ENCODE measurements at places on chromosomes 5 and 9.

GRCh38 chr5:61669531-61669930 is 337.5 kb downstream of the ZSWIM6 start:
- H3K4me3 ChIP-seq, result no peak overlapping the region
- H3K27me3 ChIP-seq, result no peaks in the 10 kb centered on the region
- H3K27ac ChIP-seq, result no peak overlapping the region

DNA sequence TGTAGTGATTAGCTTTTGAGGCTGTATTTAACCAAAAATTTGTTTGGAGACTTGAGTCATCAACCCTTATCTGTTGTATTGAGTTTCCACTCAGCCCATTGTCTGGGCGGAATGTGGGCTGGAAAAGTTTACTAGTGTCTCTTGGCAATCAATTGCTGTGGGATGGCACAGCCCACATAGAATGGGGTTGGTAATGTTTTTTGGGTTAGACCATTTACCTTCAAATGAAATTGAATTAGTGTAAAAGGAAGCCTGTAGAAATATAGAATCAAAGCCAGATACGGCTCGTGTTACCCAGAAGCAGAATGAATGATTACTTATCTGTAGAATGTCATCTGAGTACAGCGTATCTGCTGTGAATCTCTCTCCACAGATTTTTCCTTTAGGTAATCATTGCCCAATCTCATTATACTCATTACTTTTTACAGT is 142.9 kb downstream of the AOPEP start:
- H3K27me3 ChIP-seq, result no peaks in the 10 kb centered on the region
- DNase-seq, result no peak
- H3K4me3 ChIP-seq, result no peak overlapping the region
- peaks cover 8% of the 10 kb centered on the region for H3K4me1 ChIP-seq

- no peak for DNase-seq
- no peaks in the 10 kb centered on the region for H3K36me3 ChIP-seq
- H3K27me3 ChIP-seq, result no peaks in the 10 kb centered on the region
- H3K27ac ChIP-seq, result no peak overlapping the region
- no peaks in the 10 kb centered on the region for H3K4me1 ChIP-seq
These were observed 296.4 kb downstream of the TLR4 start for GRCh38 chr9:118000581-118000980.

DNA sequence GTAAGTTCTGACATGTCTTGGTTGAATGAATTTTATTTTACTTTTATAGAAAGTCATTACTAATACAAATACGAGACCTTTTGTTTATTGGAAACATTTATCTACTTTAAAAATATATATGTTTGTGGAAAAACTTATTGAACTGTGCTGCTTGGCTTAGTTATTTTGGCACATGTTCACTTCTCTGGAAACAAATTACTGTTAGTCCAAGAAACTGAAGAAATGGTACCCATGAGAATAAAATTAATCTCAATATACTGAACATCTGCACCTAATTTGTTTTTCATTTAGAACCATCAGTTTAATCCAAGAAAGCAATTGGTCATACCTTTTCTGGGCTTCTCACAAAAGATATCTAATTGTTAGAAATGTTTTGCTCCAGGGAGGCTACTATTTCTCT is 32.2 kb downstream of the INVS start:
- no peaks in the 10 kb centered on the region for H3K4me1 ChIP-seq
- H3K4me3 ChIP-seq, result no peak overlapping the region
- peaks cover 7% of the 10 kb centered on the region for H3K36me3 ChIP-seq
- no peak for DNase-seq
- H3K27ac ChIP-seq, result no peak overlapping the region
- no peaks in the 10 kb centered on the region for H3K27me3 ChIP-seq

GRCh38 chr5:179259731-179260323 is 85.4 kb downstream of the ADAMTS2 start:
- DNase-seq, result peak; percentile 44
- H3K27me3 ChIP-seq, result no peaks in the 10 kb centered on the region
- no peak overlapping the region for H3K27ac ChIP-seq
- peaks cover 3% of the 10 kb centered on the region for H3K4me1 ChIP-seq
- H3K4me3 ChIP-seq, result no peak overlapping the region

Measured in endodermal cell (in vitro differentiated cells).